ENCODE measurements at places on chromosomes 13 and 19. TPM values are rescaled to one million over a fixed set of nuclear protein-coding genes. Genes with fewer than 3 reads are reported as not detected.

DNA sequence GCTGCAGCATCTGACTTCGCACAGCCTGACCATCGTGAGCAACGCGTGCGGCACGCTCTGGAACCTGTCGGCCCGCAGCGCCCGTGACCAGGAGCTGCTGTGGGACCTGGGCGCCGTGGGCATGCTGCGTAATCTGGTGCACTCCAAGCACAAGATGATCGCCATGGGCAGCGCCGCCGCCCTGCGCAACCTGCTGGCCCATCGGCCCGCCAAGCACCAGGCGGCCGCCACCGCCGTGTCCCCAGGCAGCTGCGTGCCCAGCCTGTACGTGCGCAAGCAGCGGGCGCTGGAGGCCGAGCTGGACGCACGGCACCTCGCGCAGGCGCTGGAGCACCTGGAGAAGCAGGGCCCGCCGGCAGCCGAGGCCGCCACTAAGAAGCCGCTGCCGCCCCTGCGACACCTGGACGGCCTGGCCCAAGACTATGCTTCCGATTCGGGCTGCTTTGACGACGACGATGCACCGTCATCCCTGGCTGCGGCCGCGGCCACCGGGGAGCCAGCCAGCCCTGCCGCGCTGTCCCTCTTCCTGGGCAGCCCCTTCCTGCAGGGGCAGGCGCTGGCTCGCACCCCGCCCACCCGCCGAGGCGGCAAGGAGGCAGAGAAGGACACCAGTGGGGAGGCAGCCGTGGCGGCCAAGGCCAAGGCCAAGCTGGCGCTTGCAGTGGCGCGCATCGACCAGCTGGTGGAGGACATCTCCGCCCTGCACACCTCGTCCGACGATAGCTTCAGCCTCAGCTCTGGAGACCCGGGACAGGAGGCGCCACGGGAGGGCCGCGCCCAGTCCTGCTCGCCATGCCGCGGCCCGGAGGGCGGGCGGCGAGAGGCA lies 13.6 kb downstream of the C19orf25 start:
- DNase-seq: no peak

SULT2B1 gene
- total RNA-seq: 0.99 TPM

TGFBR3L gene
- total RNA-seq: 4.3 TPM

DNA sequence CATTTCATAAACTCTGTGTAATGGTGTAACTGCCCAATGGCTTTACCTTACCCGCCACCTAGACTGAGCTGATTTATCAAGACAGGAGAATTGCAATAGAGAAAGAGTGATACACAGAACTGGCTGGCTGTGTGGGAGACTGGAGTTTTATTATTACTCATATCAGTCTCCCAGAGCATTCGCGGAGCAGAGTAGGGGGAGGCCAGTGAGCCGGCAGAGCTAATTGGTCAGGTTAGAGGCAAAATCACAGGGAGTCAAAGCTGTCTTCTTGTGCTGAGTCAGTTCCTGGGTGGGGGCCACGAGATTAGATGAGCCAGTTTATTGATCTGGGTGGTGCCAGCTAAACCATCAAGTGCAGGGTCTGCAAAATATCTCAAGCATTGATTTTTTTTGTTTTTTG lies 23.4 kb upstream of the SLITRK1 start:
- DNase-seq: no peak

GRCh38 chr19:11092181-11092538 lies 2.9 kb downstream of the LDLR start:
- no peak for DNase-seq

DNA sequence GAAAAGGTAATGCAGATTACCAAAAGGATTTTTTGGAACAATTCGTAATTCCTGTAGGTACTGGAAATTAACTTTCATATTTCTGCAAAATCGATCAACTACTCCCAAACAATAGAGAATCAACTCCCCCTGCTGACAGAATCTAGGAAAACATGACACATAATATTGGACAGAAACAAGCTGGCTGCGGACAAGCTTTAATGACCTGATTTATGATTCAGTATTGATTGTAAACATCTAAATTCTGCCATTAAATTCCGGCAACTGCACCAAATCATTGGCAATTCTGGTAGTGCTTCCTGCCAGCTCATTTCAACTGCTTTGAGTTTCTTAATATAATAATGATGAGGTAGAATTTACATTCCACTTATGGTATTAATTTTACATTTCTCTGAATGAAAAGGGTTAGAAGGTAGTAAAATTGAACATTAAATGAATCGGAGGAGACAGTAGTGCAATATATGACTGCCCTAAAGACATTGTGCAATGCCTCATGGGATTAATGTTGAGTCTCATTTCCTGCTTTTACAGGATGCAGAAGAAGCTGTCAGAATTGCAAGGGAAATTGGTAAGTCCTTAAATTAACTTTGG lies 146.5 kb downstream of the PCCA start:
- DNase-seq: no peak

GRCh38 chr19:17118957-17119356 lies 43.4 kb downstream of the MYO9B start:
- no peak for DNase-seq

SBNO2 gene
- 37.4 TPM for total RNA-seq
